ENCODE measurements at places on chromosomes 6 and 20. TPM values are rescaled to one million over a fixed set of nuclear protein-coding genes. Genes with fewer than 3 reads are reported as not detected.

- DNase-seq: no peak
Measured at GRCh38 chr6:105485456-105485855, 82.6 kb upstream of the PREP start.

GRCh38 chr6:157328108-157328692, 4.9 kb upstream of the TMEM242 start:
- no peak for DNase-seq

- no peak for DNase-seq
Measured at GRCh38 chr20:63457737-63458136, 14.7 kb downstream of the KCNQ2 start.

DNA sequence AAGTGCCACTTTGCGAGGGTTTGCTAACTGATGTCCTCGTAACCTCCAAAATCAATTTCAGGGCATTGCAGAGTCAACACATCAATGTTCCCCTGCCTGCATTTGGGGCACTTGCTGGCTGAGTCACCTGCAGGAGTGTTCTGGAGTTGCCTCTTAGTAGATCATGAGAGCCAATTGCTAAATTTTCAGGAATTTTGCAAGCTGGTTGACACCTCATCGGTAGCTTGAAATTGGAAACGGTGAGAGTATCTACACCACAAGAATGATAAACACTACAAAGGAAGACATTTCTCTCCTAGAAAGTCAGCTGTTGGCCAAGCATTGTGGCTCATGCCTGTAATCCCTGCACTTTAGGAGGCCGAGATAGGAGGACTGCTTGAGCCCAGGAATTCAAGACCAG, 10.8 kb upstream of the BFSP1 start:
- no peak for DNase-seq

DNA sequence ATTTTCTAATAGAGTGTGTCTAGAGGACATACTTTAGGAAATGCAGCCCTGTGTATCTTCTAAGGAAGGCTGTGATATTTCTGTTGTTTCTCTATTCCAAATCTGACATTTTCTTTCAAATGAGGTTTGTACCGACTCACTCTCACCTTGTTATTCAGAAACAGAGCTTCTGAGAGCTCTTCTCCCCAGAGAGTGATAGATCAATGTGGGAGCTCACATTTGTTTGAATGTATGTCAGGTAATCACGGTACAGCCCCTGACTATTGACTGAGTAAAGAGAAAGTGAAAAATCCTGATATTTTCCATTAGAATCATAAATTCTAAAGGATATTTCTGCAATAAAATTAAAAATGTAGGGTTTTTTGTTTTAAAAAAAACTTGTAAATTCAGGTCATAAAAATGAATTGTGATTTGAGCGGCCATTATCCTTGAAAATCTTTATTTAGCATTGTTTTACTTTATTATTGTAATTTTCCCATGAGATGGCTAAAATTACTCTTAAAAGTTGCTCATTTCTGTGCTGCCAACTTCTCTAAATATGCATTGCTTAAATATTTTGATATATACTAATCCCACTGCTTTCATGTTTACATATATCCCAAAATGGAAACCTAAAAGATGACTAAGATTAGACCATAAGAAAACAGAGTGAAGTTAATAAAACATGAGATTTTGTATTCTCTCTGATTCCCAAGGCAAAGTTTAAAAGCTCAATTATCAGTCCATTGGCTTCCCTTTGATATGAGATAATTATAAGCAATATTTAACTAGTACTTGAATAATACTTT, 1226.8 kb upstream of the CITED2 start:
- DNase-seq: no peak

DNA sequence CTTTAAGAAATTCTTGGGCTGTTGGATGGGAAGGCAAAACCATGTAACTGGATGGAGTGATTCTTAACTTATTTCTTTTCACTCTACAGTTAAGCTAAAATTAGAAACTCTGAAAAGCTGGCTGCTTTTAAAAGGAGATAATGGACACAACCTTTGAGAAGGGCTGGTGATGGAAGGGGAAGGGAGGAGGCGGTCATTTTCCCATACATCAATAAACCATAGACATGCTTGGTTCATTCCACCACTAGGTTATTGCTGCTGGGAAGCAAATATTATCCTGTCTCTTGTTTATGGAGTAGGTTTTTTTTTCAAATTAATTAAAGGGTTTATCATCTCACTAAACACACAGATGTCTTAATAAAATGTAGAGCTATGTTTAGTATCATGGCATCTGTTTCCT, 76.2 kb downstream of the PLCB1 start:
- no peak for DNase-seq

GRCh38 chr6:158022749-158023596, 41.3 kb downstream of the SYNJ2 start:
- DNase-seq: no peak

GRCh38 chr6:167831281-167831828, 4.6 kb downstream of the AFDN start:
- DNase-seq: no peak

DNA sequence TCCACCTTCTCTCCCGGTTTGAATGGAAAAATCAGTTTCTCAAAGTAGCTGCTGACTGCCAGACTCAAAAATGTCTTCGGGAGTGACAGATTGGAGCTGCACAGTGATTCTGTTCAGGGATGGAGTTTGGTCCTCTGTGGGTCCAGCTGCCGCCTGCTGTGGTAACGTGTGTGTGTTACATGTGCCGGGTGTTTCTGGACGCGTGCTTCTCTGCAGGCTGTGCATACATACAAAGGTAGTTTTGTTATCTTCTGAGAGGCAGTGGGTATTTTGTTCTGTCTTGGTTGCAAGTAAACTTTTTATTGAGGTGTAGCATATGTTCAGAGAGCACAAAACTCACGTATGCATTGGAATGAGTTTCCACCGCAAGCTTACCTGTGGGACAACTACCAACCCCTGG, 41.3 kb upstream of the NAA20 start:
- peak; percentile 40 for DNase-seq

- DNase-seq: no peak
Measured at GRCh38 chr6:15930207-15930606, 198.7 kb upstream of the MYLIP start.

- DNase-seq: no peak
Measured at GRCh38 chr6:132257561-132257960, 143.7 kb downstream of the MOXD1 start.

DNA sequence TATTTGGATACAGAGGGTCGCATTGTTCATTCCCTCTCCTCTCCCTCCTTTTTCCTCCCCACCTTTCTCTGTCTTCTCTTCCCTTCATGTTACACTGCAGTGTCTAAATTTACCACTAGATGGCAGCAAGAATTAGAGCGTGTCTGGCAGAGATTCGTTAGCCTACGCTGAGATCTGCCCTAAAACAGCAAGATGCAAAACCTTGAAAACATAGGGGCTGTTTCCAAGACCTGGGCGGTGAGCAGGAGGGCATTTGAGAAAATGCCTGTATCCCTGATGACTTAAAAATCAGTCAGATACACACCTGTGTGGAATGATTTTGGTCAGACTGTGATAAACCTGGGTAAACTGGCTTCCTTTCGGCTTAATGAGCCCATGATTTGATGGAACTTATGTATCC, 101.5 kb upstream of the ISM1 start:
- DNase-seq: no peak

GRCh38 chr6:152669895-152670294, 27.8 kb upstream of the MYCT1 start:
- no peak for DNase-seq

DNA sequence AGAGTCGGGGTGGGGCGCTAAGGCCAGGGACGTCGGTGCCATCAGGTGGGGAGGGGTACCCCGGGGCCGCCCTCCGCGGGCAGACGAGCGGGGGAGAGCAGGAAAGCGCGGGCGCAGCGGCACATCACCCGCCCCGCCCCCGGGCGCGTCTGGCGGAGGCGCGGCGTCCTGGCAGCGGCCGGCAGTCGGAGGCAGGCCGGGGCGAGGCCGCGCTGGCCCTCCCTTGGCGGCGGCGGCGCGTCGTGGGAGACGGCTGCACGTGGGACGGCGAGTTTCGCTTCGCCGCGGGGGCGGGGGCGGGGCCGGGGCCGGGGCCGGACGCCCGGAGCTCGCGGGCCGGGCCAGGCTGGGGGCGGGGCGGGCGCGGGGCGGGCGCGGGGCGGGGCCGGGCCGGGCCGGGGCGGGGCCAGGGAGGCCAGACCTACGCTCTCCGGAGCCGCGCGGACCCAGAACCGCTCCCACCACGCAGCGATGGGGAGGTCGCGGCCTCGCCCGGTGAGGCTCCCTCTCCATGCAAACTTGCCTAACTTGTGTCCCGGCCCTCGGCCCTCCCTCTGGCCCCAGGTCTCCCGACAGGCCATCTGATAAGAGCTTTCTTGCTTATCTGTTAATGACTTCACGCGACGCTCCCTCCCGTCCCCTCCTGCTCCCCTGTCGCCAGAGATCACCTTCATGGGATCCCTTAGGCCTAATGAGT, 12.5 kb downstream of the ITPR3 start:
- DNase-seq: peak; percentile 80

DNA sequence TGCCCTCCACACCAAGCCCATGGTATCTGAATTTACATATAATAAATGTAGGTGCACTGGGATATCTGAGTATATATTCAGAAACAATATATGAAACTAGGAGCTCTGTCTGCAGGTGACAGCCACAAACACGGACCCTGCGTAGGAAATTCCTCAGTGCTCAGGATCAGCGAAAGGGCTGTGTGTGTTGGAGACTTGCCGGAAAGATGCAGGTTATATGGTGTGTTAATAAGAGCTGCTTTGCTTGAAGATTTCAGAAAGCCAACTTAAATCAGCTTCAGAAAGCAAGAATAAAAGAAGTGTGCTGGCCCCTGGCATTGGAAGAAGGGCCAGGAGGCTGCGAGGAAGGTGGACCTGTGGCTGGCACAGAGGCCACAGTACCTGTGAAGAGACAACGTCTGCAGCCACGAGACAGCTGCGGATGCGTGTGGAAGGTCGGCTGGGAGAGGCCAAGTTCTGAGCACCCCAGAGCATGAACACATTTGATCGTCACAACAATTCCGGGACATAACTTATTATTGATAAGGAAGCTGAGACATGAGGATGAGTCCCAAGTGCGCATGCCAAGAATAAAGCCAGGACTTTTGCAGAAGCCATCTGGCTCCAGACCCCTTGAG, 183.2 kb downstream of the DLL1 start:
- DNase-seq: no peak

GRCh38 chr6:166739976-166740318, 112.9 kb upstream of the RPS6KA2 start:
- DNase-seq: no peak

DNA sequence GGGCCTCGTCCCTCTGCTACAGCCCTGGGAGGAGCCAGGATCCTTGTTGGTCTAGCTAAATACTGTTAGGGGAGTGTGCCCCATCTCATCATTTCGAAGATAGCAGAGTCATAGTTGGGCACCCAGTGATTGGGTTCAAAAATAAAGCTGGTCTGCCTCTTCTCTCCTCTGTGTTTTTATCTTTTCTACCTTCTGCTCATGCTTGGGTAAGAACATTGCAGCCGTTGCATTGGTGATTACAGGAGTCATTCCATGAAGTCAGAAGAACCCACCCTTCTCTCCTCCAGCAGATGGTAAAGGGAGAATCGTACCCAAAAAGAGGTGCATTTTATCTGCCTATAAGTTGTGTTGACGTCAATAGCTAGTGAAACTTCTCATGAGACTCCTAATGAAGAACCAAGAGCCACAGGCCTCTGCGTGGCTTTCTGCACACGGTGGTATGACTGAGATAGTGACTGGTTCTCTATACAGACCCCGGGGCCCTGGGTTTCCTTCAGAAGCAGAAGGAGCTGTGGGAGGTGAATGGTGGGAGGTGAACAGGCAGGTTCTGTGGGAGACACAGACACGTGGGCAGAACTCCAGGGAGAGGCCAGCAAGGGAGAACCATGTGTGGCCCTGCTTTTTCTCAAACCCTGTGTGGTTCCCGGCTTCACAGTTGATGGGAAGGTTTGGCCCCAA, 5.7 kb upstream of the FAM209A start:
- DNase-seq: no peak

DNA sequence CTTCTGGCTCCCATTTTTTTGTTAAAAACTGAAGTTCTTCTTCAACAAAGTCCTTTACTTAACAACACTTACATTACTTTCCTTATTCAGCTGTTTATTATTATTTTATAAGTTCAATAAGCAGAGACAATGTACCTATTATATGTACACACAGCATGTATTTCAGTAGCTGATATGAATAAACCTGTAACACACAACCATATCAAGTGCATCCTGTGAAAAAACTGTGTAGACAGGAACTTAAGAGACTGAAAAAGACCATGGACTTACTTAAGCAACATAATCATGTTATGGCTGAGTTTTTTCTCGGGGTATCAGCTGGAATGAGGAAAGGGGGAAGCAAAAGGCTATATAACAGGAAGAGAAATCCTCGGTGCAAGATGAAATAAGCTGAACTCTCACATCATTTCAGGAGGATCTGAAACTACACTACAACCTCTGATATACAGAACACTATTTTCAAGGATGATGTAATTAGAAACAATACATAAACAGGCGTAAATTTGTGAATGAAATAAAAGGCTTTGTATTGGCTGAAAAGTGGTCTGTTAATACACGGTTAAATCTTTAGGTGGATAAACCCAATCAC, 70.9 kb downstream of the REV3L start:
- no peak for DNase-seq

GRCh38 chr20:24909086-24909780, 39.8 kb upstream of the CST7 start:
- no peak for DNase-seq

DNA sequence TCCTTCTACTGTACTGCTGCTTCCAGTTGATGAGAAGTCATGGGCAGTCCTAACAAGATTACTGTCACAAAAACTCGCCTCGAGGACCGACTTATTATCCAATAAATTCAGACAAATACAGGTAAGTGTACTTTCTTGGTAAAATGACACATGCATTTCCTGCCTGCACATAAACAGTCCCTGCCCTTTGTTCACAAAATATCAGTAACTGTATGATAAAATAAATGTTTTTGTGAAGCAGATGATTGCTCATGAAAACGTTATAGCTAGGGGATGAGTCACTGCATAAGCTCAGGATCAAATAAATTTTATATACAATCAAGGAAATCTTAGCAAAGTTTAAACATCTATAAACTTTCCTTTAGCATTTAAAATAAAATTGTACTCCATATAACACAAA, 164.5 kb upstream of the RIPOR2 start:
- DNase-seq: no peak

- no peak for DNase-seq
Measured at GRCh38 chr6:34697904-34698559, 1.5 kb upstream of the ILRUN start.

GRCh38 chr20:36084897-36085613, 69.5 kb upstream of the EPB41L1 start:
- DNase-seq: no peak

DNA sequence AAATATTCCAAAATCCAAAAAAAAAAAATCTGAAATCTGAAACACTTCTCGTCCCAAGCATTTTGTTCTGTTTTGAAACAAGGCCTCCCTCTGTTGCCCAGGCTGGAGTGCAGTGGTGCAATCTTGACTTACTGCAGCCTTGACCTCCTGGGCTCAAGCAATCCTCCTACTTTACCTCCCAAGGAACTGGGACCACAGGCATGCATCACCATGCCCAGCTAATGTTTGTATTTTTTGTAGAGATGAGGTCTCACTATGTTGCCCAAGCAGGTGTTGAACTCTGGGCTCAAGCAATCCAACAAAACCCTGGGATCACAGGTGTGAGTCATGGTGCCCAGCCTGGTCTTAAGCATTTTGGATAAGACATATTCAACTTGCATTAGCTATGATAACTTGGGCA, 13.6 kb downstream of the SESN1 start:
- no peak for DNase-seq

The METTL24 gene
- total RNA-seq: not detected

The MRAP2 gene
- total RNA-seq: 0.13 TPM

The PRSS16 gene
- total RNA-seq: not detected

The F13A1 gene
- 30.1 TPM for total RNA-seq
